GM13976 (cell line): ENCODE measurements at places on chromosomes 11 and 22.
A peak's percentile ranks its signal among the peaks of the same experiment; 100 is the strongest.

- no peak for DNase-seq
Observed at GRCh38 chr11:64186492-64187165, 658 bp downstream of the STIP1 start.

- no peak for DNase-seq
Observed at GRCh38 chr11:131246663-131247062, 123.8 kb upstream of the NTM start.

DNA sequence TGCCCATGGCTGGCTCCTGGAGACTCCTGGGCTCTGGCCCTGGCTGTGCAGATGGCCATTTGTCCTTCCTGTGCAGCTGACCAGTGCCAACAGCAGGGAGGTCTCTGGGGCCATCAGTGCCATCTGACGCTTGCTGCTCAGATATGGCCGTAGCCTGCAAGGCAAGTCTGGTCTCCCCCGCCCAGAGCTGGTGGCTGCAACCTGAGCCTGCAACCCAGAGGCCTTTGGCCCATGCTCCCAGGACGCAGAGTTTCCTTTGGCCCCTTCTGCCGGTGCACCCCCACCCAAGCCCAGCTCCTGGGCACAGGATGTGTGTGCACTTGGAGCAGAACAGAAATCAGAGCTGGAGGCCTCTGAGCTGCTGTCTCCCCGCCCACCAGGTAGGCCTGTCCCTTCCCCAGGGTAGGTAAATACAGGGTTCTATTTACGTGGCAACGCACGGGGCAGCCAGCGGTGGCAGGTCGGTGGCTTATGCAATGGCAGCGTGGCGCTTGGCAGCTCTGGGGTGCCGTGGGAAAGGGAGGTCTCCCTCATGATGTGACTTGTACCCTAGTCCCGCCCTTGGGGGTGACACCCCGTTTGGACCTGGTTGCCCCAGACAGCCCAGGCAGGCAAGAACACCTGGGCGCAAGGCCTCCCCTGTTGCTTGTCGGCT is 21.0 kb upstream of the MYEOV start:
- no peak for DNase-seq

- no peak for DNase-seq
Observed at GRCh38 chr11:121889931-121890330, 226.1 kb downstream of the BLID start.

GRCh38 chr11:80724366-80724765 is 1283.5 kb upstream of the TENM4 start:
- no peak for DNase-seq

GRCh38 chr11:25163421-25163820 is 666.6 kb downstream of the LUZP2 start:
- DNase-seq, result no peak

- DNase-seq, result no peak
Observed at GRCh38 chr11:86798988-86799387, 1.4 kb upstream of the PRSS23 start.

DNA sequence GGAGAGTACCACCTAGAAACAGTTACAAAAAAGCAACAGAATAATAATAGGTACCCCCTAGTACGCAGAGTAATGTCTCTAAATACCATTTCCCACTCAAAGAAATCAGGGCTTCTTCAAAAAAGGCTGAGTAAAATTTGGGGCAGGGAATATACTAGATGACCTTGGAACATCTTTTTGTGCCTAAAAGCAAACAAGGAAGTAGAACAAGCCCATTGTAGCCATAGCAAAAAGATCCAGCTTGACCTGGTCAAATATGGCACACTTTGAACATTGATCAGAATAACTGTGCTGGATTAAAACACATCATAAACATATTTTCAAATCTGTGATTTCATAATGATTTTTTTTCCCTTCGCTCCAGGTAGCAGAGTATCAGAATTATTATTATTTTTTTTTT is 91.5 kb downstream of the YAP1 start:
- no peak for DNase-seq

- DNase-seq, result no peak
Observed at GRCh38 chr11:23041001-23041503, 180.8 kb upstream of the CCDC179 start.

- no peak for DNase-seq
Observed at GRCh38 chr22:17234144-17234623, 14.9 kb upstream of the ADA2 start.

- DNase-seq, result no peak
Observed at GRCh38 chr22:47126344-47126811, 363.9 kb downstream of the TBC1D22A start.

DNA sequence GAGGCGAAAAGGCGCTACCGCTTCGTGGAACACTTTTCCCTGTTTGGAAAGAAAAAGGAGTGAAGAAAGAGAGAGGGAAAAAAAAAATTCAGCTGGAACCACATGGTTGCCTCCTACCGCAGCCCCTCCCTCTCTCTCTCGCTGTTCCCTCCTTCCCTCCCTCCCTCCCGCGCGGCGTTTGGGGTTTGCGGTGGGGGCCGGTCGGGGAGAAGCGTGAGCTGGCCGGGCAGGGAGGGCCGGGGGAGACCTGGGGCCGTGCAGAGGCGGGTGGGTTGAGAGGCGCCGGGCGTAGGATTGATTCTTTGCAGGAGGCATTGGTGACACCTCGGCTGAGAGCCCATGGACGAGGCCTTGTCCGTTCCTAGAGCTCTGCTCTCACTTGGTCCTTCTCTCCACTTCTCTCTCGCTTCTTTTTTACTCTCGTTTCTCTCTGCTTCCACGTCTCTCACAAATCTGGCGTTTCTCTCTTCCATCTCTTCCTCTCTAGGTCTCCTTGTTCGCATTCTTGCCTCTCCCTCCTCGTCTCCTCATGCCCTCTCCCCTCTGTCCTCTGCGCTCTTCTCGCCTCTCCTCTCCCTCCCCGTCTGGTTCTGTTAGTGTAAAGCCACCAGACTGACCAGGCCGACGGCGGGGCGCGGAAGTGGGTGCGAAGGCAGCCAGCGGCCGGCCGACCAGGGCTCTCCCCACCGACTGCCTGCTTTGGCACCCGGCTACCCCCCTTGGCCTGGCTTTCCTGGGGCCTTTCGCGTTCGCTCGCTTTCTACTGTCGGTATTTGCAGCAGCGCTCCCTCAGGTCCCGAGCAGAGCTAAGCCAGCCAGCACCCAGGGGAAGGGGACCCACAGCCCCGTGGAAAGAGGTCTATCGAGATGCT is at the start of gene CLMP:
TSS of gene CLMP (minus strand) at position 61 of the 872 bp plus-strand sequence. CDS start 308 bp downstream, outside the sequence.
- DNase-seq, result peak; percentile 47

DNA sequence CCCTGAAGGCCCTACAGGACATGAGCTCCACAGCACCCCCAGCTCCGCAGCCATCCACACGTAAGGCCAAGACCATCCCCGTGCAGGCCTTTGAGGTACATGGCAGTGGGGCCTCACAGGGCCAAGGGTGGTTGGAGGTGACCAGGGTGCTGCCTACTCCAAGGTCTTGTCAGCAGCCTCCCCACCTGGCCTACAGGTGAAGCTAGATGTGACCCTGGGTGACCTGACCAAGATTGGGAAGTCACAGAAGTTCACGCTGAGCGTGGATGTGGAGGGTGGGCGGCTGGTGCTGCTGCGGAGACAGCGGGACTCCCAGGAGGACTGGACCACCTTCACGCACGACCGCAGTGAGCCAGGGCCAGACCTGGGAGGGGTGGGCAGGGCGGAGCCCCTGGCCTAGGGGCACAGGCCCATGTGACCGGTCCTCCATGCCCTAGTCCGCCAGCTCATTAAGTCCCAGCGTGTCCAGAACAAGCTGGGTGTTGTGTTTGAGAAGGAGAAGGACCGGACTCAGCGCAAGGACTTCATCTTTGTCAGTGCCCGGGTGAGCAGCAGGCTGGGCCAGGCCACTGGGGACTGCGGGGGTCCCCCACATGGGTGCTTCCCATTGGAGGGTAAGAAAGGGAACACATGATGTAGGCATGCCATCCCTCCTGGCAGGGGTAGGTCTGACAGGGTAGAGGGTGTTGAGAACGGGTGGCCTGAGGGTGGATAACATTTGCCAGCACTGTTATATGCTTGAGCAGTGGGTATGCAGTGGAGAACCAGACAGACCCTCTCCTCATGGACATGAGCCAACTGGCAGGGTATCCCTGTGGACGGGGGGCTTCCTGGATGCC is 5.6 kb downstream of the INPPL1 start:
- DNase-seq, result no peak

DNA sequence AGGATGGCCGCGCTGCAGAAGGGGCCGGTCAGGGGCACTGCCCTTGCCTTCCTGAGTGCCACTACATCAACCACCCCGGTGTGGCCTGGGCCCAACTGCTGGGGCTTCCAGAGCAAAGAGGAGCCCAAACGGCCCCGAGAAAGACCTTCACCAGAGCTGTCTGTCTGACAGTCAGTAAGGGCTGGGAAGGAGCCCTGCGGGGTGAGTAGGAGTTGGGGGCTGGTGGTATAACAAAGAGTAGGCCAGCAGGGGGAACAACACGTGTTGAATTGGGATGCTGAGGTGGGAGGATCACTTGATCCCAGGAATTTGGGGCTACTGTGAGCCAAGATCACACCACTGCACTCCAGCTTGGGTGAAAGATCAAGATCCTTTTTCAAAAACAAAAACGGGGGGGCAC is 3.9 kb downstream of the GSTT4 start:
- DNase-seq, result peak; percentile 25

- no peak for DNase-seq
Observed at GRCh38 chr22:45284705-45285262, at the start of gene UPK3A. UPK3A (plus strand) TSS chr22:45284949; CDS start chr22:45285014, 65 bp downstream.

GRCh38 chr11:17735818-17736578 is 1.4 kb downstream of the KCNC1 start:
- DNase-seq, result no peak

- DNase-seq, result peak; percentile 67
Observed at GRCh38 chr22:46734830-46735453, 3.1 kb downstream of the CERK start.

DNA sequence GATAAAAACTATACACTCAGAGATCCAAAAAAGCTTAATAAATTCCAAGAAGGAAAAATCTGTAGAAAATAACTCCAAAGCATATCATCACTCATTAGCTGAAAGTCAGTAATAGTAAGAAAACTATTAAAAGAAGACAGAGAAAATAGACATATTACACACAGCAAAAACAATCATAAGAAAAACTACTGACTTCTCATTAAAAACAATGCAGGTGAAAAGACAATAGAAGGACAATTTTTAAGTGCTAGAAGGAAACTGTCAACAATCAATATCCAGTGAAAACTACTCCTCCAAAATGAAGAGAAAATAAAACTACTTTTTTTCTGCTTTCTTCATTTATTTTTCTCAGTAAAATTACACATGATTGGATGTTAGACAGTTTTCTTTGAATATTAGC is 56.5 kb downstream of the BLID start:
- no peak for DNase-seq

GRCh38 chr22:39656495-39657490 is 86.2 kb downstream of the CACNA1I start:
- no peak for DNase-seq

GRCh38 chr22:48923165-48923865 is 904.4 kb downstream of the BRD1 start:
- DNase-seq, result no peak

GRCh38 chr11:123653827-123654565 is 428 bp downstream of the SCN3B start:
- DNase-seq, result peak; percentile 82

DNA sequence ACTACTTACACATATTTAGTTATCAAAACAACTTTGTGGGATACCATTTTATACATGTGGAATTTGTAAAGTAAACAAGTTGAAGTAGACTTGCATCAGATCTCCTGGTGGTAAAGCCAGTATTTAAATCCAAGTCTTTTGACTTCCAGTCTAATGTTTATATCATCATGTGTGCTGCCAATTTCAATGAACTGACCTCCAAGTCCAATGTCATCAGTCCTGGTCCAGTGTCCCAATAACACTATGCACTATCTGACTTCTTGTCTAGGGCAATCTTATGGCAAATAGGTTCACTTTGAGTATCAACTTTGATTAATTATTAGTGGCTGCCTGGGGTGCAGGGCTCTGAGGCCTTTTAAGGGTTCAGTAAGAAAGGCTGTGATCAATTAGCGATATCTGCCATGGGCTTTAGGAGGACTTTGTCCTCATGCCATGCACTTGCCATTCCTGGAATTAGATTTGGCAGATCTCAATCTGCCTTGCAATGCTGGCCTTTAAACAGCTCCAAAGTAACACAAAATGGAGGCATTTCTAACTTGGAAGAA is 9.6 kb upstream of the PTS start:
- DNase-seq, result no peak

DNA sequence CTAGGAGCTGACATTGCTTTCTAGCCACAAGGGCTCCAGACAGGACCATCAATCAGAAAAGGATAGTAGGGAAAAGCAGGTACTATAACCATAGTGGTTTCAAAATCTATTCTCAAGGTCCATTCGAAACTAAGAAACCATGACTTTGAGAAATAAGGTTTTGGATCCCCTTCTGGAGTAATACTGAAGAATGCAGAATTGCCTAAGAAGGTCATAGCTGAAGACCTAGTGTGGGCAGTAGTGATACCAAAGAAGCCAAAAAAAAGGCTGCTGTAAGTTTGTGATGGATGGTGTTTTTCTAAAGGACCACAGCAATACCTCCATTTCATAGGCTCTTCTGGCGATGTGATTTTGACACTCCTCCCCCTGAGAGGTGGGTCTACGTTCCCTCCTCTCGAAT is 163.1 kb downstream of the MAML2 start:
- no peak for DNase-seq

- no peak for DNase-seq
Observed at GRCh38 chr11:72700146-72700545, 25.9 kb upstream of the PDE2A start.

DNA sequence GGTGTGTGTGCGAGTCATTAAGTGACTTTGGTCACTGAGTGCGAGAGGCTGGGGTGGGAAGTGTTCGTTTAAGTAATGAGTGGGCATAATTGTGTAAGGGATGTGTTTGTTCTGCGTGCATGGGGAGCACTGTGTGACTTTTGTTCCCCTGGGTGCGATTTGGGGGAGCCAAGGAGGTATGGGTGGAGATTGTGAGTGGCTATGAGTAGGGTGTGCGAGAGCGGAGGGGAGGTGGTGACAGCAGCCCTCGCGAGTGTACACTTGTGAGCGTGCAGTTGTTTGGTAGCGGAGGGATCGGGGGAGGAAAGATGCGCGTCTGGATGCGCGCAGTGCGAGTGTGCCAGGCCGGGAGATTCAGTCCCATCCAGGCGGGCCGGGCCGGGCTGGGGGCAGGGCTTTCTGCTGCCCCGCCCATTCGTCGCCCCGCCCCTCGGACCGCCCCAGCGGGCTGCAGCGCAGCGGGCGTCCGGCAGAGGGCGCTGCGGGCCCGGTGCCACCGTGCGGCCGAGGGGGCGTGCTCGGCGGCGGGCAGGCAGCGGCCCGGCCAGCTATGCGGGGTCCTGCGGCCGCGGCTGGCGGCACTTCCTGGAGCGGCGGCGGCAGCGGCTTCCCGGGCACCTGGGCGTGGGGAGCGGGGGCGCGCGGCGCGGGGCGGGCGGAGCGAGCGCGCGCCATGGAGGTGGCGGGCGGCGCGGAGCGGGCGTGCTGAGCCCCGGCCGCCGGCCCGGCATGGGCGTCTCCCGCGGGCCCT is at the start of gene DGKZ:
TSS of gene DGKZ (plus strand) at position 578 of the 751 bp plus-strand sequence. CDS start 197 bp downstream, outside the sequence.
- DNase-seq, result peak; percentile 96

GRCh38 chr11:66150140-66150539 is 80.1 kb downstream of the PACS1 start:
- no peak for DNase-seq
